ENCODE measurements at places on chromosomes 6 and 20. TPM values are rescaled to one million over a fixed set of nuclear protein-coding genes. Genes with fewer than 3 reads are reported as not detected.

GRCh38 chr20:48207505-48207904, 422.2 kb upstream of the SULF2 start:
- DNase-seq, result no peak

DNA sequence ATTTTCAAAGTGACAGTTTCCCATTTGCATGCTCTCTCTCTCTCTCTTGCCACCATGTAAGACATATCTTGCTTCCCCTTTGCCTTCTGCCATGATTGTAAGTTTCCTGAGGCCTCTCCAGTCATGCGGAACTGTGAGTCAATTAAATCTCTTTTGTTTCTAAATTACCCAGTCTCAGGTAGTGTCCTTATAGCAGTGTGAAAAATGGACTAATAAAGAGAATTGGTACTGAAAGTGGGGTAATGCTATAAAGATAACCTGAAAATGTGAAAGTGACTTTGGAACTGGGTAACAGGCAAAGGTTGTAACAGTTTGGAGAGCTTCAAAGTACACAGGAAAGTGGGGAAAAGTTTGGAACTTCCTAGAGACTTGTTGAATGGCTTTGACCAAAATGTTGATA, 389.8 kb downstream of the GRIK2 start:
- no peak for DNase-seq

DNA sequence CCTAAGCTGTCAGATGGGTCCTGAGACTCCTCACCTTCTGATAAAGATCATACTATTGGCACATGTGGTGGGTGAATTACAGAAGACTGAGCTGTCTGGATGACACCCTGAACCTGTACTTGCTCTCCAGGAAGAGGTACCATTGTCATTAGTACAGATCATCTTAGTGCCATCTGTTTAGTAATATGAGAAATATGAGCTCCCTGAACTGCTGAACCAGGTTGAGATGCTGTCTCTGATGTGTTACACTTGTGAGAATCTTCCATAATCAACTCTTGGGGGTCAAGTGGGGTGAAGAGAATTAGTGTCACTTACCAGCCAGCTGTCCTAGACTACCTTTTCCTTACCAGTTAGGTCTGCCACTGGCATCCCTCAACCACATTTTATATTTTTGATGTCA, 531.0 kb downstream of the EPHA7 start:
- DNase-seq, result no peak

DNA sequence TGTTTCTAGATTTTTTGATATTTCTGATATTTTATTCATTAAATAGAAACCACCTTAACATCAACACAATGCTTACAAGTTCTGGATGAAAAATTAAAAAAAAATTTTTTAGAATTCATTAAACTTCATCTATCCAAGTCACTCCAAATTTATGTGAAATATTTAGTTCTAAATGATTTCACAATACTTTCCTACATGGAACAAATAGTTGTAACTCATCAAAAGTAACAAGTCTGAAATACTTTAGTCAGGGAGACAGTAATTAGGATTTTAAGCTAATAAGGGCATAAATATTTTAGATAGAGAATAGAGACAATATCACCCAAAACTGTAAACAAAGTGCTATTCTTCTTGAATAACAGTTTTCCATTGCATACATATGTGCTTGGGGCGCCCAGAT, 147.8 kb downstream of the HIVEP2 start:
- DNase-seq, result no peak

GRCh38 chr6:119552021-119552420, 202.5 kb upstream of the MAN1A1 start:
- DNase-seq, result no peak

Gene RHAG
- polyA plus RNA-seq, result 3.6 TPM

Gene IPCEF1
- polyA plus RNA-seq, result 7.5 TPM

Gene HRH3
- polyA plus RNA-seq, result not detected

GRCh38 chr20:8940326-8940725, 128.6 kb upstream of the PLCB4 start:
- DNase-seq, result no peak

DNA sequence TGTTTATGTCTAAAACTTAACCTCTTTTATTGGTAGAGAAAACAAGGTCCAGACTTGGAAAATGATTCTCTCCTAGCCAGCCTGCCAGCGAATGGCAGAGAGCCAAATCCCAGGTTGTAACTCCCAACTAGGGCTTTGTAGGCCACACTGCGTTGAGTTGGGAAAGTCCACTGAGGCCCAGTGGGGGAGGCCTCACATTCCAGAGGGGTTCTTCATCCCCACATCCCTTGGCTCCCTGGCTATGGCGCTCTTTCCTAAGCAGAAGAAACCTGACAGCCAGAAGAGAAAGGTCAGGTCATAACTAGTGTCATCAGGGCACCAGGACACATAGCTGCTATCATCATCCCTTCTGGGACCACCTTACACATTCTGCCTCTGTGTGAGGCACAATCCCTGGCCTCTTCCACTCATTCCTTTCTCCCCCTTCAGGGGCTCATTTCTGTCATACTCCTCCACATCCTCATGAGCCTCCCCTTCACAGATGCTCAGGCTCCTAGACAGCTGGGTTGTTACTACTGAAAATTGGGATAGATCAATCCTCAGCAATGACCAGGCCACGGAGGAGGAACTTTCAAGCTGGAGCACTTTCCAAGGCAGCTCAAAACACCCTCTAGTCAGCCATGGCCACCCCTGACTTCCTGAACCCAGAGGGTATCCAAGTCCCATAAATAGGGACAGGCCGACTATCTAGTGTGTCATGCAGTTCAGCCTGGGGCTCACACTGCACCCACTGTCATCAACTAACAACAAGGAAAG, 48.6 kb downstream of the TCP11 start:
- no peak for DNase-seq

- no peak for DNase-seq
Observed at GRCh38 chr6:6946206-6947155, 161.3 kb upstream of the RREB1 start.

DNA sequence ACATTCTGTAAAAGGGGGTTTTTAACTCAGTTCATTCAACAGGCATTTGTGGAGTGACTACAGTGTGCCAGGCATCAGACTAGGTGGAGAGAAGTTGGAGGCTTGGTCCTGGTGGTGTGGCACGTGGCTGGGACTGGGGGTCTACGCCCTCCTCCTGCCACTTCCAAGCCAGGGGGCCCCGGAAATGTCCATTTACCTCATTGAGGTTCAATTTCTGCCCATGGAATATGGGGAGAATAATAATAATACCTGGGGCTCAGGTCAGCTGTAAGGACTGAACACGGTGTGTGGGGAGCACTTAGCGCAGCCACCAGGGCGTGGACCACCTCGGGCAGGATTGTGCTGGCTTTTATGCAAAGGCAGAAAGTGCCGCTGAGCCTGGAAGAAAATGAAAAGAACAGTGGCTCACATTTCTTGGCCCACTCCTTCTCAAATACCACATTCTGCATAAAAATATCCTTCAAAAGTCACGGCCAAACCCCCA, 229.4 kb downstream of the ANKRD60 start:
- DNase-seq, result no peak

- no peak for DNase-seq
Observed at GRCh38 chr6:136274062-136274461, 15.6 kb downstream of the BCLAF1 start.

DNA sequence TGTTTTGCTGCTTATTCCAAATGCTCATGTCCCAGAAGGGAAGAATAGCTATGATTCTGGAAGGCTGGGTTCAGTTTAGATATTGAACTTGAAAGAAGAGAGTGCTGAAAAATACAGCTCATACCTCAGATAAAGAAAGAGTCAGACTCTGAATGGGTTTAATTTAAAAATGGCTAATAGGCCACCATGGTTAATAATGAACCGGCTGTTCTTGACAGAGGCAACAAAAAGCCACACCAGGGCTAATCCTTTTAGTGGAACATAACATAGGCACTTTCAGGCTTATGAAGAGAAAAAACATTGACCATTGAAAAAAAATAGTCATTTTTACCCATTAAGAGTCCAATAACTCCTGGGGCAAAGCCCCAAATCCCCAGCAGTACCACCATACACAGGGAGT, 59.4 kb downstream of the TNFRSF21 start:
- DNase-seq, result no peak

DNA sequence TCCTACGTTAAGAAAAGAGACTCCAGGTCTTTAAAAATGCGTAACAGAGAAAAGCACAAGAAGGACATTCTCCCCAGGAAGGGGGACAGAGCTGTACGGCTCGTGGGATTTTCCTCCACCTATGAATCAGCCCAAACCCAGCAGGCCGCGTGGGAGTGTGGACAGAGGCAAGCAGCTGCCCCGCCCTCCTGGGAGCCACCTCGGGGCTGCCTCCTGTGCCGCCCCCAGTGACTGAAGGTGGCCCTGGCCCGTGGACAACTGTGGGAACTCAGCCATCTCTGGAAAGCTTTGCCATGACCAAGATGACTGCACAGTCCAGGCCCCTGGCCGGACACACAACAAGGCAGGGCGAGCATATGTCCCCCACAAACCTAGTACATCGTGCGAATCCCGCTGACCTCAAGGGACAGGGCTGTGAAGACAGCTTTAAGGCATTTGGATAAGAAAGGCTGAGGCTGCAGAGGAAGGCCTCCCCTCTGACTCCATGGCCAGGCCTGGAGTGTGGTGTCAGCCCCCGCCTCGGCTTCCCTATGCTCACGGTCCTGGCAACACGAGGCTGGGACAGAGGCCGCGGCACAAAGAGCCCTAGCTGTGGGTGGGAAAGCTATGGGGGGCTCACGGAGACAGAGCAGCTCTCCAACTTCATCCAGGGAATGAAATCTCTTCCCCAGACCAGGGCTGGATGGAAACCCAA, 26.9 kb downstream of the PXDC1 start:
- no peak for DNase-seq

- peak; percentile 50 for DNase-seq
Observed at GRCh38 chr6:52598123-52598823, 21.4 kb upstream of the TRAM2 start.

DNA sequence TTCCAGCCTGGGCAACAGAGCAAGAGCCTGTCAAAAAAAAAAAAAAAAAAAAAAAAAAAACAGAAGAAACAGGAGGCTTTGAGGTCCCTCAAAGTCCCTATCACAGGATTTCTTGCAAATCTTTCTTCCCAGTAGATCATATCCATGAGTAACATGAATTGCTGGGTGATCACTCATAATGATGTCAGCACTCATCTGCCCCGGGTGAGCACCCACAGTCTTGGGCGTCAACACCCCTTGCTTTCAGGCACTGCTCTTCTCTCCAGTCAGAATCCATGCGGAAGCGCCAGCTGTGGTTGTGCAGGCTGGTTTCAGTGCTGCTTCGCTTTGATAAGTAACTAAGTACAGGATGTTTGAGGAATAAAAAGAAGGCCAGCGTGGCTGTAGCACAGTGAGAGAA, 40.2 kb upstream of the INSM1 start:
- DNase-seq, result no peak

Gene CLIC5
- 199 TPM for polyA plus RNA-seq

GRCh38 chr6:40276141-40276540, 311.0 kb downstream of the LRFN2 start:
- no peak for DNase-seq

Gene FAM209B
- polyA plus RNA-seq, result 0.43 TPM

Gene CLPSL2
- polyA plus RNA-seq, result not detected

Gene METTL24
- polyA plus RNA-seq, result 17.8 TPM

DNA sequence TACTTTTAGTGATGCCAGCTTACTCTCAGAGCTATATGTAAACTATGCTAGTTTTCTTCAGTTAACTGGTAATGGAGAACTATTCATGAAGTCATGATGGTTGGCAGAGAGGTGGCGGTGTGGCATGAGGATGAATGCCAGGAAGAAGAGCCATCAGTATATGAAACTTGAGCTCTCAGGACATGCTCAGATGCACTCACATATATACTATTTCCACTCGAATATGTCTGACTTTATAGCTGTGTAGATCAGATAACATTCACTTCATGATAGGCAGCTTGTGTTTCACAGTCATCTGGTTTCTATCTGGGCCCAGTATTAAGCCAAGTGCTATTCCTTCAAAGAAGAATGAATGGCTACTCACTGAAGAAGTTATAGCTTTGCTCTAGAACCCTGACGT, 46.2 kb upstream of the CEP85L start:
- DNase-seq, result no peak

Gene AFG1L
- polyA plus RNA-seq, result 8.0 TPM

GRCh38 chr20:61354901-61355495, 102.9 kb downstream of the CDH4 start:
- DNase-seq, result no peak

DNA sequence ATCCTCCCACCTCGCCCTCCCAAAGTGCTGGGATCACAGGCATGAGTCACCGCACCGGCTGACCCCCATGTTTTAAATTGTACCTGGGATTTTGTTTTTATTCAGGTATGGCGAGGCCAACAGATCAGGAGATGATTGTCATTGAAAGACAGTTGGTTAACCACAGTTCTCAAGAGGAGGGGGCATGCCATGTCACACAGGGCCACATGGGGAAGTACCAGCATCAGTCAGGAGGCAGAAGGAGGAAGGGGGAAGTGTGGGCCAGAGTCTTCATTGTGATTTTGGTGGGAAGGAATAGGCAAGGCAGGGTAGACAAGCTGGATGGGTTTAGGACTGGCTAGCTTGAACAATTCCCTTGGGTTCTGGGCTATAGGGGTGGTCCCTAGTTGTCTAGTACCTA, 9.9 kb upstream of the MMP9 start:
- DNase-seq, result no peak

- no peak for DNase-seq
Observed at GRCh38 chr6:44190715-44191114, 26.0 kb upstream of the MYMX start.

Gene APCDD1L
- polyA plus RNA-seq, result 19.5 TPM

DNA sequence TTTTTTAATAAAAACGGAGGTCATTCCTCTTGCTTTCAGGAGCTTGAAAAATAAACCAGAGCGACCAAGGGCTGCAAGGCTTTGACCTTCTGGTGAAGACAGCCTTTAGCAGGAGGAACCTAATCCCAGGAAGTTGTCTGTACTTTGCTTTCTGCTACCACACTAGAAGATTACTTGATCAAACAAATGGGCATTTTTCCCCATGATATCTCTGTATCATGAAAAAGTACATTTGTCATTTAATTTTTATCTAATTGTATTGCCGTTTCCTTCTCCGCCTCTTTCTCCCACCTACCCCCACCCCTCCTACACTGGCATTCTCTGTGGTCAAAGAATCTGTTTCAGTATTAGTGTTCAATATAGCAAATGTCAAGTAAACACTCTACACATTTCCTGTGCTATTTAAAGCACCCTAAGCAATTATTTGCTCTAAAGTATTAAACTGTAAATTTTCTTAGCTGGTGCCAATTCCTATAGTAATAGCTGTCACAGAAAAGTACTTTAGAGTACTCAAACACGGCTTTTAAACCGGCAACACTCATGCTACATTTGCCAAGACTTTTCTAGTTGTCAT, 29.7 kb downstream of the ATXN1 start:
- no peak for DNase-seq

DNA sequence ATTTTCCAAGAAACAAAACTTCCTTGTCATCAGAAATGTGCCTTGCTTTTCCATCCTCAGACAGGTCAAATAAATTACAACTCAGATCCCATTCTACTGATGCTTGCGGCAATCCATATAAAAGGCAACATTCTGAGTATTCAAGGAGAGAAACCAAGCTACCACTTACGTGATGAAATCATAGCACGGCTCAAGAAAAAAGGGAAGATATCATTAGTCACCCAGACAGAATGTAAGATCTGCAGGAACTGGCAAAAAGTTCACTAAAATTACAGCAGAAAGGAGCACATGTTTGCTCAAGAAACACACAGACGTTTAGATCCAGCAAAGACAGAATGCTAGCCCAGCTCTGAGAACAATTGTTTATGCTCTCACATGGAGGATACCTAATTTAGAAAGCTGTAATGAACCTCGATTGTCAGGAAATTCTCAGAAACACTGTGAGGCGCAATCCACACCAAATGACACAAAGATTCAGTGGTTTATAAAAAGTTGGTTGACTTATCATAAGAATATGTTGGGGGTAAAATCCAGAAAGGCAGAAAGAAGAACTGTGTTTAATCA, 304.2 kb downstream of the ADGRG6 start:
- DNase-seq, result no peak
